ENCODE measurements at places on chromosomes 2 and 18. TPM values are rescaled to one million over a fixed set of nuclear protein-coding genes. Genes with fewer than 3 reads are reported as not detected.
A peak's percentile ranks its signal among the peaks of the same experiment; 100 is the strongest.

GRCh38 chr2:187976259-187976985, 315.3 kb upstream of the GULP1 start:
- H3K4me1 ChIP-seq, result no peaks in the 10 kb centered on the region
- no peaks in the 10 kb centered on the region for H3K36me3 ChIP-seq
- H3K27me3 ChIP-seq, result no peaks in the 10 kb centered on the region
- H3K4me3 ChIP-seq, result no peak overlapping the region
- no peak overlapping the region for H3K27ac ChIP-seq

DNA sequence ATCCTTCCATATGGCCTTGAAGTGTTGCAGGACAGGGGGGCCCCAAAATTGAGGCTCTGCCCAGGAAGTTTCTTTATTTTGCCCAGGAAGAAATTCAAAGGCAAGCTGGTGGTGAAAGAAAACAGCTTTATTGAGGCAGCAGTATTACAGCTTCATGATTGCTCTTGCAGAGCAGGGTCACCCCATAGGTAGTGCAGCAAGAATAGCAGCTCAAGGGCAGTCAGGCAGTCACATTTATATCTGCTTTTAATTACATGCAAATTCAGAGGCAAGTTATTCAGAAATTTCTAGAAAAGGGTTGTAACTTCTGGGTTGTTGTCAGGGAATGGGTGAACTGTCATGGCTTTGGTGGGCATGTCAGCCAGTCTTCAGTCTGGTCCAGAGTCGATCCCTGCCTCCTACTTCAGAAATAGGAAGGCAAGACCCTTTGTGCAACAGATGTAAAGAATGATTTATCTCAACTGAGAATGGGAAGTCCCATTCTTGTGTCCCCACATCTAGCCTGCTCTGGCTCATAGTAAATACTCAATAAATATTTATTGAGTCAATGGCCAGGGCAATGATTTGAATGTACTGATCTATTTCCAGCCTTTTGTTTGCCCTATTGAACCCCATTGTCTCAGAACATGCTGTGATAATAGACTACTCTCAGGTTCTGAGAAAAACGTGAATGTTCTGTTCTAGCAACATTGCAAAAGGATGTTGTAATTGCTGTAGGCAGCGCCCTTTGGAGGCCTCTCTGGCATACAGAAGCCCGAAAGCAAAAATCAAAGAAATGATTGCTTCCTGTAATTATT, 129.8 kb downstream of the MYO3B start:
- no peaks in the 10 kb centered on the region for H3K27me3 ChIP-seq
- H3K27ac ChIP-seq, result peak overlapping the region; percentile 70
- DNase-seq, result no peak
- peaks cover 39% of the 10 kb centered on the region for H3K4me1 ChIP-seq

DNA sequence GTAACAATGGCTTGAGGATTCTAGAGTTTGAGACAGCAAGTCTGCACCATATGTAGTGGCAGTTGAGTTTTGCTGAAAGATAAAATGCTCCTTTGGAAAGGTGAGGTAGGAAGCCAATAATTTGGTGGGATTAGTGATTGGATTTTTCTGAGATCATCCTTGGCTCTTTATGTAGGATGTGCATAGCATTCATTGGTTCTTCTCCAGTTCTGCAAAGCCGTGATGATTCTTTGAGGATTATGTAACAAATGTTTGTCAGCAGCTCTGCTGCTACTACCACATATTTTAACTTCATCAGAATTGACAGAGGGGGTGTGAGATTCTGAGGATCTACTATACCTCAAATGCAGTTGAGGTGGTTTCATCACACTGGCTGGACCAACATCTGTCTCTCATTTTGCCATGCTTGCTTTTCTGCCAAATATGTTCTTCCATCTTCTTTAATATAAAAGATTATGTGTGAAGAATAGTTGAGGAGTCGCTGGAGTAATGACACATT, 188.9 kb upstream of the RASGRP3 start:
- DNase-seq, result no peak
- H3K4me1 ChIP-seq, result no peaks in the 10 kb centered on the region
- H3K36me3 ChIP-seq, result peaks cover 10% of the 10 kb centered on the region
- H3K27ac ChIP-seq, result no peak overlapping the region
- no peaks in the 10 kb centered on the region for H3K27me3 ChIP-seq

GRCh38 chr2:8520791-8521344, 161.0 kb upstream of the ID2 start:
- no peak overlapping the region for H3K27ac ChIP-seq
- H3K4me1 ChIP-seq, result no peaks in the 10 kb centered on the region
- no peak overlapping the region for H3K4me3 ChIP-seq
- H3K27me3 ChIP-seq, result no peaks in the 10 kb centered on the region
- no peak for DNase-seq
- no peaks in the 10 kb centered on the region for H3K36me3 ChIP-seq

DNA sequence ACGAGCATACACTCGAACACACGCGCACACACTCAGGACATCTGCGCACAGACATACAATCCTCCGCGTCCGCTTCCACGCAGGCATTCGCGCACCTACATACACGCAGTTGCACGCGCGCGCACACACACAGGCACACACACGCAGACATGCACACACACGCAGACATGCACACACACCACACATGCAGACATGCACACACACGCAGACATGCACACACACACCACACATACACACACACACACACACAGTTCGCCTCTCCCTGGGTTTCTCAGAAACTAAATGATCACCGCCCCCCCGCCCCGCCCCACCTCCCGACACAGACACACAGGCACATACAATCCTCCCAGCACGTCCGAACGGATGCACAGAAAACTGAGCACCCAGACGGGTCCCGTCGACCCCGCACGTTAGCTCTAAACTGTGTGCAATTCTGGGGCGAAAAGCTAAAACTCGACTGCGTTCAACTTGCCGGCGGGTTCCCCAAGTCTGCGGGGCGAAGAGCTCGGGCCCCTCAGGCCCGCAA, 1.0 kb downstream of the EPHA4 start:
- H3K4me1 ChIP-seq, result peaks cover 60% of the 10 kb centered on the region
- H3K4me3 ChIP-seq, result peak overlapping the region; percentile 100
- H3K27me3 ChIP-seq, result peaks cover 75% of the 10 kb centered on the region
- DNase-seq, result no peak
- H3K36me3 ChIP-seq, result peaks cover 13% of the 10 kb centered on the region
- peak overlapping the region; percentile 92 for H3K27ac ChIP-seq

- no peak overlapping the region for H3K4me3 ChIP-seq
- no peaks in the 10 kb centered on the region for H3K4me1 ChIP-seq
- H3K36me3 ChIP-seq, result no peaks in the 10 kb centered on the region
- peak overlapping the region; percentile 40 for H3K27ac ChIP-seq
- H3K27me3 ChIP-seq, result peaks cover 7% of the 10 kb centered on the region
These were observed 29.1 kb upstream of the SELENOI start for GRCh38 chr2:26316845-26317244.

GRCh38 chr2:39109537-39109936, 11.3 kb downstream of the SOS1 start:
- no peak for DNase-seq
- H3K27me3 ChIP-seq, result no peaks in the 10 kb centered on the region
- H3K4me1 ChIP-seq, result peaks cover 26% of the 10 kb centered on the region
- no peak overlapping the region for H3K4me3 ChIP-seq
- H3K36me3 ChIP-seq, result peaks cover 2% of the 10 kb centered on the region
- H3K27ac ChIP-seq, result no peak overlapping the region

DNA sequence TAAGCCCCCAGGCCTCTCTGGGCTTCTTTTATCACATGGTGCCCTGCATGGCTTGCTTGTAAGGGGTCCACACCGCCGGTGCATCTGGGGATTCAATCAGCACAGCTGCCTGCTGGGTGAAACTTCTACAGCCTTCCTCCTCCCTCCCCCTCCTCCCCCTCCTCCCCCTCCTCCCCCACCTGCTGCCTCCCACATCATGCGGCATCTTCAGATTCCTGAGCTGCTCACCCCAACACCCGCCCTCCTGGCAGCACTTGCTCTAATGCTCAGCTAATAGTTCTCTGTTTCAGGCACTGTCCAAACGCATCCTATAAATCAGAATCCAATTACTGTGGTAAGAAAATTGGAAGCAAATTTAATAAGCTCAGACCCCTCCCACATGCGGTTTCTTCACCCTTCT, 150.7 kb downstream of the GALNT14 start:
- H3K27ac ChIP-seq, result no peak overlapping the region
- no peaks in the 10 kb centered on the region for H3K36me3 ChIP-seq
- H3K27me3 ChIP-seq, result peaks cover 7% of the 10 kb centered on the region

DNA sequence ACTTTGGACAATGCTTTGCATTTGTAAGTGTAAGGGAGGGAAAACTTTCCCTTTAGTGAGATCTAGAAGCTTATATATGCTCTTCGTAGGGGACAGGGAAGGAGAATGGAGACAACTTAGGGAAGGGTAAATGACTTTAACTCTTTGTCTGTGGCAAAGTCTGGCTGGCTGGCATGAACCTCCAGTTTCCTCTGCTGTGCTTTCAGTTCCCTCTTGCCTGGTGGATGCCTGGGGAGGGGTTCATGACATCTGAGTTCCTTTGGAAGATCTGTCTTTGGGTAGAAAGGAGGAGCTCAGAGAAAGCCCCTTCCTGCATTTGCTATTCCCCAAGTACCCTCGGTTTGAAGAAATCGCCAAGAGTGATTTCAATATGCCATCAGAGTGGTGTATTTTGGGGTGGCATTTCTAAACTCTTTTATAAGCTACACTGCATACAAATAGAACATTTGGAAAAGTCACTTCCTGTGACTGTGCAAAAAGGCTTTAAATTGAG, 143.6 kb downstream of the VAPA start:
- peak overlapping the region; percentile 31 for H3K27ac ChIP-seq
- DNase-seq, result no peak
- peaks cover 32% of the 10 kb centered on the region for H3K4me1 ChIP-seq
- H3K4me3 ChIP-seq, result no peak overlapping the region
- H3K36me3 ChIP-seq, result no peaks in the 10 kb centered on the region
- H3K27me3 ChIP-seq, result no peaks in the 10 kb centered on the region

DNA sequence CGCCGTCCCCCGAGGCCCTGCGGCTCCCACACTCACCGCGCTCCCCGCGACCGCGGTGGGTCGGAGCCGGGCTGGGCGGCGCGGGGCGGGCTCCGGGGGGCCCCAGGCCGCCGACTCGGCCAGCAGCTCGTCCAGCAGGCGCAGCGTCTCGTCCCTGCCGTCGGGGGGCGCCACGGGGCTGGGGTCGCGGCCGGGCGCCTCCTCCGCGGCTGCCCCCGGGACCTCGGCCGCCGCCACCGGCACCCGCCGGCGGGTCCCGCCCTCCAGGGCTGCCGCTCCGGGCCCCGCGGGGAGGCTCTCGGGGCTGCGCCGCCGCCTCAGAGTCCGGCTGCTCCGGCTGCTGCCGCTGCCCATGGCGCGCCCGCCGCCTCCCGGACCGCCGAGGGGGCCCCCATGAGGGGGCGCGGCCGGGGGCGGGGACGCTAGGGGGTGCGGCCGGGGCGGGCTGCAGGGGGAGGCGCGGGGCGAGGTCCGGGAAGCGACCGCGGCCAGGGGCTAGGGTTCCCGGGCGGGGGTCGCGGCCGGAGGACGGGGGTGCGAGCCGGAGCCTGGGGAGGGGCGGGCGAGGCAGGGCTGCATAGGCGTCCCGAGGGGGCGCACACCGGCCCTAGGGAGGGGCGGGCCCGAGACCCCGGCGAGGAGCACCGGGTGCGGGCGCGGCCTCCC, at the start of gene CYS1:
CYS1 (minus strand) TSS at position 542 of the 666 bp plus-strand sequence; CDS start at position 354, 188 bp downstream.
- H3K4me1 ChIP-seq, result peaks cover 4% of the 10 kb centered on the region
- H3K27me3 ChIP-seq, result peaks cover 90% of the 10 kb centered on the region
- H3K4me3 ChIP-seq, result peak within 1 kb of the TSS; percentile 81
- no peak within 1 kb of the TSS for H3K27ac ChIP-seq
- peak; percentile 26 for DNase-seq

DNA sequence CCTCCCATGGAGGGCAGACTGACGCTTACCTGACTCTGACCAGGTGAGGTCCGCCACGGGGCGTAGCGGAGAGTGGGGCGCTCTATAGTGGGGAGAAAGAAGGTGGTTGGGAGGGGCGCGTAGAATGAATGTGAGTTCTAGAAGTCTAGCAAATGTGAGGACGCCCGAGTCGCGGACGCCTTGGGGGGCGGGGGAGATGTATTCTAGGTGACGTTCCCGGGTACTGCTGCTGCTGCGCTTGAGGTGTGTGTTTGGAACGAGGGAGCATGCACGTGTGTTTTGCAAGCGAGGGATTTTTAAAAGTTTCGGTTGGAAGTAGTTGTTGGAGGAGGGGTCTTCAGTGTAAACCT, 758 bp downstream of the RIF1 start:
- H3K36me3 ChIP-seq, result peaks cover 7% of the 10 kb centered on the region
- peaks cover 22% of the 10 kb centered on the region for H3K4me1 ChIP-seq
- peak overlapping the region; percentile 100 for H3K27ac ChIP-seq
- H3K4me3 ChIP-seq, result peak overlapping the region; percentile 99
- H3K27me3 ChIP-seq, result no peaks in the 10 kb centered on the region

DNA sequence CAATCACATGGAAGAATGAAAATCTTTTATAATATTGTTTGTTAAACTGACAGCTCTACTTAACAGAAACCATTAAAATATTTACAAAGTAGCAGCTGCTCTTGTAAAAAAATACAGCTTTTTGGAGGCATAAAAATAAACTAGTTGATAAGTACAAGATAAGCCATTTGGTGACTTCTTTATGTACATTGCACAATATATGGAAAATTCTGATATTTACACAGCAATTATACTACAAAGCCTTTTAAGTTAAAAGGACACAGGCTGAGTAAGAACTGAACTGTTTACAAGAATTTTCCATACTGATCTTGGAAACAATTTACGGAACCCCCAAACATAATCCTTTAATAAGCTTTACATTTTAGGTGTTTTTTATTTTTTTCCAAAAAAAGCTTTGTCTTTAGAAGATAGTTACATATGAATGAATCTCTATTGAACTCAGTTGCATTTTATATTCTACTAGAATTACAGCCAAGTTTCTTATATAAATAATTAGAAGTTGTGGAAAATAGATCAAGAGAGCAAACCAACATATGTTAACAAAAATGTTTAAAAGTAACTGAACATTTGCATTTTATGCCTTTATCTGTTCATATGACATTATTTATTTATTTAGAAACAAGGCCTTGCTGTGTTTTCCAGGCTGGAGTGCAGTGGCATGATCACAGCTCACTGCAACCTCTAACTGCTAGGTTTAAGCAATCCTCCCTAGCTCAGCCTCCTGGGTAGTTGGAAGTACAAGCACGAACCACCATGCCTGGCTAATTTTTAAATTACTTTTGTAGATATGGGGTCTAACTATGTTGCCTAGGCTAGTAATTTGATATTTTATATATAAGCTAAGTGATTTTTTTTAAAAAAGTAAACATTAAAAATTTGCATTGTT, 142.5 kb downstream of the OTX1 start:
- H3K27ac ChIP-seq, result no peak overlapping the region
- H3K4me1 ChIP-seq, result peaks cover 5% of the 10 kb centered on the region
- no peaks in the 10 kb centered on the region for H3K36me3 ChIP-seq
- no peak for DNase-seq
- no peaks in the 10 kb centered on the region for H3K27me3 ChIP-seq

- peaks cover 20% of the 10 kb centered on the region for H3K36me3 ChIP-seq
- H3K27me3 ChIP-seq, result peaks cover 83% of the 10 kb centered on the region
- peaks cover 65% of the 10 kb centered on the region for H3K4me1 ChIP-seq
- H3K4me3 ChIP-seq, result peak overlapping the region; percentile 99
- no peak for DNase-seq
These were observed 744 bp downstream of the POU3F3 start for GRCh38 chr2:104854498-104855220.

- H3K36me3 ChIP-seq, result no peaks in the 10 kb centered on the region
- peaks cover 10% of the 10 kb centered on the region for H3K4me1 ChIP-seq
- no peak overlapping the region for H3K27ac ChIP-seq
- DNase-seq, result no peak
- no peaks in the 10 kb centered on the region for H3K27me3 ChIP-seq
- no peak overlapping the region for H3K4me3 ChIP-seq
These were observed 685.5 kb downstream of the CPS1 start for GRCh38 chr2:211241891-211242290.

- H3K4me3 ChIP-seq, result peak overlapping the region; percentile 54
- DNase-seq, result no peak
- H3K27me3 ChIP-seq, result peaks cover 73% of the 10 kb centered on the region
These were observed 1.6 kb upstream of the ZNF385B start for GRCh38 chr2:179862898-179863458.

Gene TCF23
- total RNA-seq, result not detected

Gene GAL3ST2
- not detected for total RNA-seq

Gene REG3G
- total RNA-seq, result not detected

Gene SLC16A14
- 14.2 TPM for total RNA-seq

Gene SCN3A
- total RNA-seq, result 3.7 TPM

Gene DYNAP
- total RNA-seq, result not detected

Gene FABP1
- total RNA-seq, result not detected

Measured in neural crest cell (in vitro differentiated cells).